ENCODE measurements at places on chromosomes 5 and 9. TPM values are rescaled to one million over a fixed set of nuclear protein-coding genes. Genes with fewer than 3 reads are reported as not detected.

- no peaks in the 10 kb centered on the region for H3K27me3 ChIP-seq
- H3K27ac ChIP-seq, result no peak overlapping the region
- DNase-seq, result no peak
Measured at GRCh38 chr9:19199012-19199411, 31.5 kb upstream of the DENND4C start.

GRCh38 chr5:82244854-82245635 lies 33.1 kb downstream of the RPS23 start:
- no peak overlapping the region for H3K4me3 ChIP-seq
- H3K4me1 ChIP-seq, result no peaks in the 10 kb centered on the region
- no peak overlapping the region for H3K27ac ChIP-seq

The PHYHD1 gene
- not detected for polyA plus RNA-seq

The PIP5KL1 gene
- 0.57 TPM for polyA plus RNA-seq

The C5orf58 gene
- not detected for polyA plus RNA-seq

Data from CD14-positive monocyte (primary cell).